ENCODE measurements at places on chromosomes 3 and 15. TPM values are rescaled to one million over a fixed set of nuclear protein-coding genes. Genes with fewer than 3 reads are reported as not detected.
A peak's percentile ranks its signal among the peaks of the same experiment; 100 is the strongest.

Gene SLC22A14
- total RNA-seq: 0.29 TPM

Gene HCN4
- 3.8 TPM for total RNA-seq

Gene IL5RA
- total RNA-seq: 0.14 TPM

Gene RHOV
- total RNA-seq: 19.3 TPM

Gene BNC1
- total RNA-seq: 2.4 TPM

Gene ARHGEF26
- 7.8 TPM for total RNA-seq

Gene STRA6
- total RNA-seq: 158 TPM

Gene IL12A
- total RNA-seq: 0.31 TPM

DNA sequence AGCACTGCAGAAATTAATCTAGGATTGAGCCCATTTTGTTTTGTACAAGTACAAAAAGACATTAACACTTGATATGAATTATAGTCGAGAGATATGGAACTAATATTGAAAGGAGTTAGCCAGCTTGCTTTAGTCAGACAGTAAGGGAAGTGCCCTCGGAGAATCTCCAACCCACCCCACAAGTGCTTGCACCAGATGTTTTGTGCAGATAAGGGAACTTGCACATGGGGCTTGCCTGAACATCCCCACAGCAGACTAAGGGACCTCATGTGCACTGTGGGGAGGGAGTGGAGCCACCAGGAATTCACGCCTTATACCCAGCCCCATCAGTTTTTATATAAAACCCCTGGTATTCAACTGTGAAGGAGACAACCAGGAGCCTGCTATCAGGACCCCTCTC is 122.3 kb downstream of the EFHB start:
- no peak overlapping the region for H3K27ac ChIP-seq
- DNase-seq: no peak
- no peaks in the 10 kb centered on the region for H3K4me1 ChIP-seq
- H3K4me3 ChIP-seq: no peak overlapping the region
- H3K27me3 ChIP-seq: no peaks in the 10 kb centered on the region

- no peak overlapping the region for H3K27ac ChIP-seq
- no peaks in the 10 kb centered on the region for H3K36me3 ChIP-seq
- no peak overlapping the region for H3K4me3 ChIP-seq
- no peak for DNase-seq
- peaks cover under 1% of the 10 kb centered on the region for H3K27me3 ChIP-seq
- H3K4me1 ChIP-seq: peaks cover 4% of the 10 kb centered on the region
Measured at GRCh38 chr3:129018751-129019150, 17.6 kb downstream of the EFCC1 start.

DNA sequence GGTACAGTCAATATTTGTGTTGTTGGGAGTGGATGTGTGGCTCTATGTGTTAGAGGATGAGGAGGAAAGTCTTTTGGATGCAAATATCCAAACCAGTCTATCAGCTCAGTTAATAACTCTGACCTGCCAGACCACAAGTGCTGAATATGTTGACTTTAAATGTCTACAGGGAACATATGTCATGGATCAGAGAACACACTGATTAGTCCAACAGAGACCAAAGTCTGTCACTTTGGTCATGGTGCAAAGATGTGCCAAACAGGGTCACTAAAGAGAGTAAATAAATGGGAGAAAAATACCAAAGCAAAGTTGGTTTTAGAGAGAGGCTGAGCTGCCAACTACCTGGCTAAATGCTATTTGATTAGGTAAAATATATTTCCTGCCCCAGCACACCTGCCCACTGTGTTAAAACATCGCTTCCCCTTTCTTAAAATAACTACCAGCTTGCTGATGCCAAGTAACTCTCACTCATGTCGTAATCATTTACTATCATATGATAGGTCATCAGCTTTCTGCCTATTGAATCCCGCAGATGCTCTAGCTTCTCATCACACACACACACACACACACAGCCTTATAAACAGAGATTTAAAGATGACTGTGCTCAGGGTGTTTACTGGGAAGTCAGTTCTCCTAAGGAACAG is 173.3 kb downstream of the PDZRN3 start:
- peak overlapping the region; percentile 69 for H3K27ac ChIP-seq
- H3K36me3 ChIP-seq: no peaks in the 10 kb centered on the region
- DNase-seq: no peak
- H3K4me1 ChIP-seq: peaks cover 40% of the 10 kb centered on the region
- peaks cover 5% of the 10 kb centered on the region for H3K27me3 ChIP-seq
- H3K4me3 ChIP-seq: peak overlapping the region; percentile 17

DNA sequence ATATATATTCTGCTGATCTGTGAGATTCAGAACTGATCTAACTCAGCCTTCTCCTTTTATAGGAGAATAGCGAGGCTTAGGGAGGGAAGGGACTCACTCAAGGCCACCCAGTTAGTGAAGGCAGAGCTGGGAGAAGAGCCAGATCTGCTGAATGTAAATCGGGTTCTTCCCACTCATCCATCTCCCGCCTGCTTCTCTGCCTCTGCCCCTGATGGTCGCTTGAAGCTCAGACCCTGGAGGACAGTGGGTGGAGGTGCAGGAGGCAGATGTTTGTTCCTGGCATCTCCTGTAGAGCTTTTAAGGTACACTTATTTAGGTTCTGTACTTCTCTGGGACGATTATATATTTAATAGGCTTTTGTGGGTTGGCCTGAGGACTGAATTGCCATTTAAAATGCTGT is 4.3 kb downstream of the PDIA5 start:
- H3K36me3 ChIP-seq: peaks cover 4% of the 10 kb centered on the region
- H3K27ac ChIP-seq: no peak overlapping the region
- no peak overlapping the region for H3K4me3 ChIP-seq
- H3K4me1 ChIP-seq: peaks cover 48% of the 10 kb centered on the region
- H3K27me3 ChIP-seq: no peaks in the 10 kb centered on the region

- DNase-seq: no peak
- no peaks in the 10 kb centered on the region for H3K36me3 ChIP-seq
- H3K4me1 ChIP-seq: no peaks in the 10 kb centered on the region
- no peaks in the 10 kb centered on the region for H3K27me3 ChIP-seq
Measured at GRCh38 chr3:146970236-146970635, 365.1 kb upstream of the PLSCR5 start.

GRCh38 chr3:66115858-66116654 is 77.3 kb upstream of the MAGI1 start:
- H3K36me3 ChIP-seq: no peaks in the 10 kb centered on the region
- DNase-seq: no peak
- H3K4me1 ChIP-seq: peaks cover 13% of the 10 kb centered on the region
- peak overlapping the region; percentile 9 for H3K27ac ChIP-seq
- H3K27me3 ChIP-seq: peaks cover 3% of the 10 kb centered on the region

DNA sequence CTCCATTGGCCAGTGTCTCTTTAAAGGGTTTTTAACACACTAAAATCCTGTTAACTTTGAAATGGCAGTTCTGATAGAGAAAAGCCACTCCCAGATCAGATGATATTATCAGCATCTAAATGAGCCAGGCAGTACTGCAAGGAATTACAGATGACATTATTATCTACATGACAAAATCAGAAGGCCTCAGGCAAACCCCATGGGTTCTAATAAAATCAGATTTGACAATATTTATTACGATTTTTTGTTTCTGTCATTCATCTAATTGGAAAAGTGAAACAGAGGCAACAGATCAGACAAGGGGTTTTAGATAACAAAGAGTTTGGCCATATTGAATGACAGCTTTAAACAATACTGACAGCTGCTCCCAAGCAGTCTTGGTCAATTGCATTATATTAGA is 112.7 kb downstream of the FEZF2 start:
- DNase-seq: no peak
- peaks cover 12% of the 10 kb centered on the region for H3K36me3 ChIP-seq
- H3K27ac ChIP-seq: no peak overlapping the region
- no peaks in the 10 kb centered on the region for H3K27me3 ChIP-seq
- no peak overlapping the region for H3K4me3 ChIP-seq

- H3K27me3 ChIP-seq: no peaks in the 10 kb centered on the region
- H3K27ac ChIP-seq: no peak overlapping the region
- H3K4me3 ChIP-seq: no peak overlapping the region
- peaks cover 11% of the 10 kb centered on the region for H3K4me1 ChIP-seq
Measured at GRCh38 chr15:95850837-95851236, 479.7 kb upstream of the NR2F2 start.

GRCh38 chr15:65806397-65806796 is 14.3 kb upstream of the DENND4A start:
- peaks cover 6% of the 10 kb centered on the region for H3K4me1 ChIP-seq
- H3K4me3 ChIP-seq: no peak overlapping the region
- no peak for DNase-seq
- H3K36me3 ChIP-seq: no peaks in the 10 kb centered on the region

DNA sequence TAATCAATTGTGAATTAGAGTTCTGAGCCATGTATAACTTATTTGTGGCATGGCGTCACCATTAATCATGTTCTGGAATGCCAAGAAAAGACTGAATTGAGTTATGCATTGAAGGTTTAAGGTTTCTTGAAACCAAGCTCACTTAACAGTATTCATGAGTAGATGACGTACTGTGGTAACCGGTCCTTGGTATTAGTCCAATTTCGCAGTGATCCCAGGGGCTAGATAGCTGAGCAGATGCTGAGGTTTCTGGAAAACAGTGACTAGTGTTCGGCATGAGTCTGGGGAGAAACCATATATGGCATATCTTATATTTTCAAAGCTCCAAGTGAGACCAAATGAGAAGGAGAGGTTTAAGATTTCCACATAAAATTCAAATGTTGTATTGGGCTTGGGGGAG is 218.3 kb upstream of the LYSMD4 start:
- H3K27me3 ChIP-seq: no peaks in the 10 kb centered on the region
- H3K4me3 ChIP-seq: no peak overlapping the region
- no peaks in the 10 kb centered on the region for H3K36me3 ChIP-seq
- DNase-seq: no peak
- H3K4me1 ChIP-seq: no peaks in the 10 kb centered on the region

DNA sequence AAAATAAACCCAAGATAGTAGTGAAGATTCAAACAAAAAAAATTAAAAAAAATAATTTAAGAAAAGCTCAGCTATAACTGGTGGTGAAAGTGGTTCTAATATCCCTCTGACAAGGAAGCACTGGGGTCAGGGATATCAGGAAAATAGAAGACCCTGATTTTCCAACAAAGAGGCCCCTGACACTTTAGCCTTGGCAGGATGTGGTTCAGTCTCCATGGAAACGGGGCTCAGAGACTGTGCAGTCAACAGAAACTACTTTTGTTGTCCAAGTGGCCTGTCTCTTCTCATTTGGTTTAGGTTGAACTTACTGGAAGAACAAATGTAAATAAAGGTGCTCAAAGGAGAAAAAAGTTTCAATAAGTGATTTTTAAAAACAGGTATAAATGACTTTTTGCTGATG is 27.2 kb downstream of the INTS14 start:
- no peaks in the 10 kb centered on the region for H3K27me3 ChIP-seq
- no peak for DNase-seq
- peaks cover 29% of the 10 kb centered on the region for H3K4me1 ChIP-seq

DNA sequence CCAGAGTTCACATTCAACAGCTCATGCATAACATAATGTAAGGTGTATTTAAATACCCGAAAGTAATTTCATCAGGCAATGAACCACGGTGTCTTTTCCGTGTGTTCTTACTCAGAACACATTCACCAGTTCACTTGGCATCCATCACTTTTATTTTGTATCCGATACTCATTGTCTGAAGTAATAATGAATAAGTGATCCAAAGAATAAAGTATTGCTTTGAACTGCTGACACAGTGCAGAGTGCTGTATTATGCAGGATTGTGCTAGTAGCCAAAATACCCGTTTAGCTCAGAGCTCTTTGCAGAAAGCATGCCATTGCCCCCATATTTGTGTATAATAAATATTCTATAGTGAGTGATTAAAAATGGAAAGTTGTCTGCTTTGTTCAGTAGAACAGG is 460.9 kb upstream of the KCNMB2 start:
- no peak overlapping the region for H3K27ac ChIP-seq
- DNase-seq: no peak
- H3K27me3 ChIP-seq: no peaks in the 10 kb centered on the region
- H3K4me3 ChIP-seq: no peak overlapping the region

DNA sequence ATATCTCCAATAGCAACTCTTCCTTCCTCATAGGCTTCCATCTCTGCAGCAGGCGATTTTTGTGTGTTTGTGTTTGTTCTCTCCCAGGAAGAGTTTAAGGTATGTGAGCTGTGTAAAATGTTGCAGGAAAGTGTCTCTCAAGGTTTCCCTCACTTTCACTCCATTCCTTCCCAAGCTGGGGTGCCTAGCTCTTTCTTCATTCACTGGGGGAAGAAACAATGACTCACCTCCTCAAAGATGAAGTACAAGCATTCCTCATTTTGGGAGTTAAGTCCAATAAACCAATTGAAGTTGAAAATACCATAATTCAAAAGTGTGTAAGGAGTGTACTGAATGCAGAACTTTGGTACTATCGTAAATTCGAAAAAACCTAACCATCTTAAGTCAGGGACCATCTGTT is 422.7 kb upstream of the CFAP20DC start:
- H3K27ac ChIP-seq: no peak overlapping the region
- H3K27me3 ChIP-seq: peaks cover 7% of the 10 kb centered on the region
- DNase-seq: no peak
- no peaks in the 10 kb centered on the region for H3K36me3 ChIP-seq
- H3K4me1 ChIP-seq: no peaks in the 10 kb centered on the region
